Heart left ventricle (tissue), 16 donors: ENCODE measurements at places on chromosomes 3 and 15. TPM values are rescaled to one million over a fixed set of nuclear protein-coding genes. Genes with fewer than 3 reads are reported as not detected.

The TF gene
- 2.4 TPM for total RNA-seq

- no peaks in the 10 kb centered on the region for H3K4me1 ChIP-seq
- no peak overlapping the region for H3K4me3 ChIP-seq
- H3K27ac ChIP-seq = no peak overlapping the region
- H3K36me3 ChIP-seq = no peaks in the 10 kb centered on the region
- DNase-seq = peak; percentile 16
These were observed 408.6 kb downstream of the GBE1 start for GRCh38 chr3:81352867-81353266.

The PDCD7 gene
- total RNA-seq = 15.6 TPM

- peak; percentile 74 for DNase-seq
- peaks cover 98% of the 10 kb centered on the region for H3K4me1 ChIP-seq
- H3K27ac ChIP-seq = peak overlapping the region; percentile 79
- no peaks in the 10 kb centered on the region for H3K36me3 ChIP-seq
These were observed 29.0 kb downstream of the ADCY5 start for GRCh38 chr3:123419850-123420297.

GRCh38 chr3:71384388-71384787 is 199.1 kb downstream of the FOXP1 start:
- no peak overlapping the region for H3K27ac ChIP-seq
- peaks cover 6% of the 10 kb centered on the region for H3K4me1 ChIP-seq
- H3K36me3 ChIP-seq = no peaks in the 10 kb centered on the region

- H3K4me1 ChIP-seq = no peaks in the 10 kb centered on the region
- H3K27ac ChIP-seq = no peak overlapping the region
- H3K36me3 ChIP-seq = no peaks in the 10 kb centered on the region
- DNase-seq = peak; percentile 26
These were observed 107.6 kb upstream of the ZBTB20 start for GRCh38 chr3:115254492-115255196.

GRCh38 chr15:46556010-46556409 is 921.2 kb downstream of the SQOR start:
- no peak overlapping the region for H3K27ac ChIP-seq
- no peaks in the 10 kb centered on the region for H3K27me3 ChIP-seq
- no peaks in the 10 kb centered on the region for H3K36me3 ChIP-seq

DNA sequence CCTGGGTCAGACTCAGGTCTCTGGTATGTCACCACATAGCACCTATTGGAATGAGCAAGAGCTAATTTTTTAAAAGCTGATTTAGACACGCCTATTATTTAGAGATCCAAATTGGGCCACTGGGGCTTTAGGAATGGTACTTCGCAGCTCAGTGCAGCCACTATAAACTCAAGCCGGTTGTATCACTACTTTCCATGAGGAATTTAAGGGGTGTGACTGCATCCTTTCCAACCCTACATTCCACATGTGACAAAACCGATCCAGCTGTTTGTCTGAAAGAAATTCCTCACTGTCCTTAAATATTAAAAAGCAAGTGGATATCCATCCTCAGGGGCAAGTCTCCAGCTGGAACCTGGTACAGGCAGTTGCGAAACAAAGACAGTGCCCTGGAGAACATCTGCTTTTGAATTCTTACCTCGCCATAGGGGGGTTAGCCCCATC is 12.8 kb downstream of the VGLL3 start:
- H3K27me3 ChIP-seq = no peaks in the 10 kb centered on the region
- no peak for DNase-seq
- no peaks in the 10 kb centered on the region for H3K36me3 ChIP-seq
- peaks cover 9% of the 10 kb centered on the region for H3K4me1 ChIP-seq

DNA sequence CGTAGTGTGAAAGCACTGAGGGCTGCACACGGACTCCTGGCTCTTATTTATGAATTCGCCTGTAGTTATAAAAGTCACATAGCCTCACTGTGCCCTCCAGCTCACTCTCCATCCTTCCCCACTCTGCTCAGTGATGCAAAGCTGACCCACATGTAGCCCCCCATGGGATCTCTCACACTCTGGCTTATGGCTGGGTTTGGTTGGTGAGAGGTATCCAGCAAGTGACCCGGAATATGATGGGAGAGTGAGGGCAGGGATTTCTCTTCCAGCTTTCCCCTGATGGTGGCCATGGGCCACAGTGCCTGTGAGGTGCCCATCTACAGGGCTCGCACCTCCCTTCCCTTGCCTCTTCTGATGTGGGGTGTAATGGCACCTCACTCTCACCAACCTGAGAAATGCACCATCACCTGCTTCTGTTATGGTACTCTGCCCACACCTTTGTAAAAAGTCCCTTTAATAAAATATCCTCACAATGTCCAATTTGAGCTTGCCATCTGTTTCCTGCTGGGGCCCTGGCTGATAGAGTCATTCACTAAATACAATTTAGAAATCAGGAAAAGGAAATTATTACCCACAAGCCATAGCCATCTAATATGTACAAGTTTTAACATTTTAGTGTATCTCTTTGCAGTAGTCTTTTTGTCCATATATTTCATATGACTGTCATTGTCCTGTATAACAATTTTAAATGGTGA is 93.6 kb downstream of the SCN11A start:
- H3K4me1 ChIP-seq = no peaks in the 10 kb centered on the region
- H3K4me3 ChIP-seq = no peak overlapping the region
- DNase-seq = no peak
- H3K27ac ChIP-seq = no peak overlapping the region
- no peaks in the 10 kb centered on the region for H3K27me3 ChIP-seq

GRCh38 chr3:4756057-4756775 is 223.0 kb upstream of the BHLHE40 start:
- peaks cover 3% of the 10 kb centered on the region for H3K4me1 ChIP-seq
- no peak for DNase-seq
- no peak overlapping the region for H3K4me3 ChIP-seq
- H3K36me3 ChIP-seq = peaks cover 16% of the 10 kb centered on the region

DNA sequence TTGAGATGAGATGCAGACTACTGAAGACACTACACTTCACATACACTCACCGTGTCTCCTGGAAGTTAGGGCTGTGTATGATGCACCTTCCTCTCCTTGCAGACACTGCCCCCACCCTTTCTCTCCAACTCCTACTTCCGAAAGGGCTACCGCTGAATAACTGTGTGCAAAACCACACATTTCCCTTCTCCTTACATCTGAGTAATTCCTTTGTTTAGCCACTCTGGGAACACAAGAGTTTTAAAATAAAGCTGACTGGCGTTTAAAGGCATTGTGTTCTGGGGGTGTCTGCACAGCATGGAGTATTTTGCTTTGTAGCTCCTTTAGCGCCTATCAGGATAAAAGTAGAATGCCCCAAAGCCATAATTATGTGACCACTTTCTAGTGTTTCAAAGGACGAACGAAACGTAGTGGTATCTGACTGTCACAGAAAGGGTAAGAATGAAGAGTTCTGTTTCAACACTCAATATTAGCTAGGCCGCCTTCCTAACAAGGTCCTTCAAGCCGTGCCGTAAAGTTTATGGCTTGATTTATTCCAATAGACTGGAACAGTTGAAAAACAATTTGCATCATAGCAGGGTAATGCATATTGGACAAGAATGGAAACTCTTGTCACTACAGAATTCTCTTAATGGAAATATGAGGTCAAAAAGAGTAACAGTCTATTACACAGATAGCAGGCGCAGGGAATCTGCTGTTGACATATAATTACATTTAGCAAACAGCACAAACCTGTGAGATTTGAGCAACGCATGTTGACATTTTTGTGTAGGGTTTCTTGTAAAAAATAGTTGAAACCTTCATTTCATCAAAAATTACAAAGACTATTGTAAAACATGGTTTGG is 619.9 kb downstream of the FOXP1 start:
- no peaks in the 10 kb centered on the region for H3K4me1 ChIP-seq
- H3K4me3 ChIP-seq = no peak overlapping the region
- H3K27ac ChIP-seq = no peak overlapping the region

- H3K27ac ChIP-seq = peak overlapping the region; percentile 73
- no peak overlapping the region for H3K4me3 ChIP-seq
- peak; percentile 32 for DNase-seq
- H3K27me3 ChIP-seq = no peaks in the 10 kb centered on the region
- no peaks in the 10 kb centered on the region for H3K36me3 ChIP-seq
- peaks cover 26% of the 10 kb centered on the region for H3K4me1 ChIP-seq
These were observed 198.7 kb upstream of the PFN2 start for GRCh38 chr3:150169330-150169940.

DNA sequence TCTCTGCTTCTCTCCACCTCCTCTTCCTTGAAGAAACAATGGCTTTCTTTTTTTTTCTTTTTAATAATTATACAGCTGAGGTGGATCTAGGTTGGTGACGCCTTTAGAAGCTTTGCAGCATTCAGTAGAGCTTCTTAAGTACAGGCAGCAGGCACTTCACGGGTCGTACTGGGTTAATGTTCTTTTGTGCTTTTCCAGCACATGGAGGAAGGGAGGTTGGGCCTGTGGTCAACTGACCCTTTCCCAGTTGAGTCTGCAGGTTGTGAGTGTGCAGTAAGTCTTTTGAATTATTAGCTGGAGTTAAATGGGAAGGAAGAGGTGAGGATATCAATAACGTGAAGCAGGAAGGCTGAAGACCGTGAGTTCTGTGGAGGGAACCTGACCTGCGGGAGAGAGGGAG is 7.0 kb downstream of the TRAK1 start:
- DNase-seq = no peak
- no peak overlapping the region for H3K4me3 ChIP-seq
- peaks cover 74% of the 10 kb centered on the region for H3K4me1 ChIP-seq
- H3K36me3 ChIP-seq = no peaks in the 10 kb centered on the region

- peaks cover 8% of the 10 kb centered on the region for H3K4me1 ChIP-seq
- no peaks in the 10 kb centered on the region for H3K36me3 ChIP-seq
- DNase-seq = no peak
- no peak overlapping the region for H3K27ac ChIP-seq
- no peaks in the 10 kb centered on the region for H3K27me3 ChIP-seq
These were observed 3.0 kb downstream of the MYEF2 start for GRCh38 chr15:48175126-48175525.

GRCh38 chr15:32651229-32651837 is 9.8 kb downstream of the SCG5 start:
- no peaks in the 10 kb centered on the region for H3K27me3 ChIP-seq
- peak; percentile 13 for DNase-seq
- H3K27ac ChIP-seq = no peak overlapping the region

The CHST14 gene
- total RNA-seq = 10.8 TPM

- H3K4me1 ChIP-seq = no peaks in the 10 kb centered on the region
- H3K27ac ChIP-seq = no peak overlapping the region
- H3K36me3 ChIP-seq = no peaks in the 10 kb centered on the region
These were observed 17.5 kb upstream of the BCHE start for GRCh38 chr3:165854696-165855095.

The HDC gene
- total RNA-seq = 0.30 TPM

The CHRNA7 gene
- total RNA-seq = 0.81 TPM

- no peaks in the 10 kb centered on the region for H3K4me1 ChIP-seq
- no peak overlapping the region for H3K27ac ChIP-seq
- H3K4me3 ChIP-seq = no peak overlapping the region
- DNase-seq = no peak
These were observed 47.3 kb upstream of the IL12A start for GRCh38 chr3:159941038-159942000.

DNA sequence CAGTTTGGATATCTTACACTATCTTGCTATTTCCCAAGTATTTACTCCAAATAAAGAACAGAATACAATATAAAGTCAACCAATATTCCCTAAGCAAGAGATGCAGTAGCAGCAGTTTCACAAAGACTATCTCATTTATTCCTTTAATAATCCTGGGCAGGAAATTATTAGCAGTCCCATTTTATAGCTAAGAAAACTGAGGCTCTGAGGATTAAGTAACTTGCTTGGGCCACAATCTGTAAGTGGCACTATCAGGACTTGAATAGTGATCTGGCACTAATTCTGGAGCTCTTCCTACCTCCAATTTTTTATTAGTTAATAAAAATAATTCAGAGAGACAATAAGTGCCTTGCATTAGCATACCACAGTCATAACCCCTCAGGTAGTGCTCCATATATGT is 611.7 kb downstream of the MCTP2 start:
- DNase-seq = no peak
- no peaks in the 10 kb centered on the region for H3K27me3 ChIP-seq
- no peak overlapping the region for H3K4me3 ChIP-seq
- no peak overlapping the region for H3K27ac ChIP-seq

The SYNPR gene
- total RNA-seq = not detected

DNA sequence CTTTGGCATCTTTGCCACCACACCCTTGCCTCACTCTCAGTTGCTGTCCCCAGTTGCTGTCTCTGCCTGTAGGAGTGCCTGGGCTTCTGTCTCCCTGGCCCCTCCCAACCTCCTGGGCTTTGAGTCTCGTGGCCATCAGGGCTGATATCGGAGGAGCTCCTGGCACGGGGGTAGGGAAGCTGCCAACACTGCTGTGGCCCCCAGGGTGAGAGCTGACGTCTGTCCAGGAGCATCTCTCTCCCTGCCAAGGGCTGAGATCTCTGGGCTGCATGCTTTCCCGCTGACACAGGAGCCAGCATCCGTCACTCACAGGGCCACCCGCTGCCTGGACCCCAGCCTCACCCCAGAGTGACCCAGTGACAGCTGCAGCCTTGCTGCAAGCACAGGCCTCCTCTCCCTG is 47.4 kb downstream of the EXOG start:
- H3K27me3 ChIP-seq = no peaks in the 10 kb centered on the region
- peak overlapping the region; percentile 74 for H3K27ac ChIP-seq
- no peaks in the 10 kb centered on the region for H3K36me3 ChIP-seq
- peak; percentile 88 for DNase-seq

GRCh38 chr3:40576396-40576795 is 51.6 kb downstream of the ZNF621 start:
- no peaks in the 10 kb centered on the region for H3K36me3 ChIP-seq
- H3K27ac ChIP-seq = no peak overlapping the region
- no peaks in the 10 kb centered on the region for H3K27me3 ChIP-seq
- no peaks in the 10 kb centered on the region for H3K4me1 ChIP-seq

DNA sequence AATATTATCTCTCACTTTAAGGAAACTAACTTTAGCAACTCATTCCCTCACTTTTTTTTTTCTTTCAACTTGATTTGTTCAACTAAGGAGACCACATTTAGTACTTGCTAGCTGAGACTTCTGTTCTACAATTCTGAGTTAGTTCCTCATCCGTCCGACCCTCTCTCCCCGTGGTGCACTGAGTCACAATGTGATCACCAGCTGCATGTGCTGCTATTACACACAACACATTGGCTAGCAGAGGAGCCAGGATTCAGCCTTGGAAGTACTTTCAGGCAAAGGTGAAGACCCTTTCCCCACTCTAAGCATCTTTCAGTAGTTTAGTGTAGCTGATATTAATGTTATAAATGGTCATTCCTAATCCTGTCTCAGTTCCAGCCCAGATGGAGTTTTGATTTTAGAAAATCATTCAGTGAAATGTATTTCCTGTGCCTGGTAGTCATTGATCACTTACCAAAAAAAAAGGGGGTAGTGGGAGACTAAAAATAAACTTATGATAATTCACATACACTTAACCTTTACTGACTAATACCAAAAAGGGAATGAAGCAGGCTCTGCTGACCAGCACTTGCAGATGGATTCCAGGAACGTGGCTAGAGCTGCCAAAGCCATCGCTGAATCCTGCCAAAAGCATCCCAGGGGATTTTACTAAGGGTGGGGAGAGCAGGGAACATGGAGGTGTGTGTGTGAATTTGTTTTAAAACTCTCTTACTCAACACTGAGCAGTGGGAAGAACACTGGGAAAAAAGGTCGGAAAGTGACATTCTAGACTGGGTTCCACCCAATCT is 424.8 kb downstream of the LPP start:
- no peaks in the 10 kb centered on the region for H3K36me3 ChIP-seq
- peak overlapping the region; percentile 25 for H3K27ac ChIP-seq
- H3K4me3 ChIP-seq = no peak overlapping the region
- H3K27me3 ChIP-seq = no peaks in the 10 kb centered on the region
- peak; percentile 69 for DNase-seq
